Stimulated activated CD8-positive, alpha-beta memory T cell treated with anti-CD3 and anti-CD28 coated beads, Interleukin-7, amount 100 ng/mL, for 1 hour (primary cell): ENCODE measurements at places on chromosomes 1 and 21.

GRCh38 chr1:63878932-63879331 lies 105.1 kb downstream of the ROR1 start:
- DNase-seq = no peak

- DNase-seq = no peak
Observed at GRCh38 chr1:226606311-226607267, 58.0 kb downstream of the STUM start.

GRCh38 chr1:232816324-232816723 lies 11.1 kb downstream of the MAP10 start:
- no peak for DNase-seq

- DNase-seq = no peak
Observed at GRCh38 chr1:83897516-83897915, 101.4 kb downstream of the TTLL7 start.

- no peak for DNase-seq
Observed at GRCh38 chr1:167446966-167447365, 71.4 kb downstream of the CD247 start.

- DNase-seq = no peak
Observed at GRCh38 chr21:33968995-33969348, 53.4 kb upstream of the ATP5PO start.

DNA sequence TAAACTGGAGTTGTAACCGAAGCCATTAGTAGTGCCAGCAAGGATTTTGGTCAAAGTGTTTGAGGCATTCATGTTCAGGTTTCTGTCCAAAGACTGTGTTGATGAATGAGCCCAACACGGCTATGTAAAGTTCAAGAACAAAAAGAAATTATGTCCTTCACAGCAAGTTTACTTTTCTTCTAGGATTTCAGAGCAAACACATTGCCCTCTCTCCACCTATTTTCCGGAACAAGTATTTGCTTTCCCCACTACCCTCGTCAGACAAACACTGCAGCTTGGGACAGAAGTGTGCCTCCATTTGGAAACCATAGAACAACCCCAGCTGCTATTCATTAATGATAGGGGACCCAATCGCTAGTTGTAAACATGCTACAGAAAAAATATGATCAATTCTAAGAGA lies 151.4 kb upstream of the C1orf105 start:
- DNase-seq = no peak

DNA sequence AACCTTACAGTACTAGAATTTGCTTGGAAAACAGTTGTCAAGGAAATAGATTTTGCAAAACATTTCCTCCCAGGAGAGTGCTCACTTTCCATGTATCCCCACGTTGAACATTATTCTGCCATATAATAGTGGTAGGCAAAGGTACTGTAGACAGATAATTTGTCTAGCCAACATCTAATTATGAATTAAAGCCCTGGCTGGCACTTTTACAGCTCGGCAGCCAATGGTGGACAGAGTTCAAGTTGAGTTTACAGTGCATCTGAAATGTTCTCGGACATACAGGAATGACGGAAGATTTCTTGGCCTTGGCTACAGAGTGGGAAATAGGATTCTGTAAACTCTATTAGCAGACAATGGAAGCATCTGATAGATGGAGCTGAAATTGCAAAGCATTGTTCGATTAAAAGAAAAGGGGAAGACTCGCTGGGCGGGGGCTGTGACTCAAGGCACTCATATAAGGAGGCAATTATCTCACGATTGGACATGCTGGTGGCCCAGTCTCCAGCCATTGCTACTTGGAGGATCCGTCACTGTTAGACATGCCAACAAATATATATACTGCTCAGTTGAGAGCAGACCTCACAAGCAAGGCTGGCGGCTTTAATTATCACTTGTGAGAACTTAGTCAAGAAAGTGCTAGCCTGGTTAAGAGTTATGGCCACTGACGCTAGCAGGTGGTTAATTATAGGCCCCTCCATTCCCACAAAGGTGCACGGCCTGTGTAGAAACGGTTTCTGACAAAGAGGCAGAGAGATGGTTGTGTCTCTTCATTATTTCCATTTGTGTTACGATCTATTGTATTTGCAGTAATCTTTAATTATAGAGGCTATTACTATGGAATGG lies 48.0 kb downstream of the MAN1C1 start:
- no peak for DNase-seq

DNA sequence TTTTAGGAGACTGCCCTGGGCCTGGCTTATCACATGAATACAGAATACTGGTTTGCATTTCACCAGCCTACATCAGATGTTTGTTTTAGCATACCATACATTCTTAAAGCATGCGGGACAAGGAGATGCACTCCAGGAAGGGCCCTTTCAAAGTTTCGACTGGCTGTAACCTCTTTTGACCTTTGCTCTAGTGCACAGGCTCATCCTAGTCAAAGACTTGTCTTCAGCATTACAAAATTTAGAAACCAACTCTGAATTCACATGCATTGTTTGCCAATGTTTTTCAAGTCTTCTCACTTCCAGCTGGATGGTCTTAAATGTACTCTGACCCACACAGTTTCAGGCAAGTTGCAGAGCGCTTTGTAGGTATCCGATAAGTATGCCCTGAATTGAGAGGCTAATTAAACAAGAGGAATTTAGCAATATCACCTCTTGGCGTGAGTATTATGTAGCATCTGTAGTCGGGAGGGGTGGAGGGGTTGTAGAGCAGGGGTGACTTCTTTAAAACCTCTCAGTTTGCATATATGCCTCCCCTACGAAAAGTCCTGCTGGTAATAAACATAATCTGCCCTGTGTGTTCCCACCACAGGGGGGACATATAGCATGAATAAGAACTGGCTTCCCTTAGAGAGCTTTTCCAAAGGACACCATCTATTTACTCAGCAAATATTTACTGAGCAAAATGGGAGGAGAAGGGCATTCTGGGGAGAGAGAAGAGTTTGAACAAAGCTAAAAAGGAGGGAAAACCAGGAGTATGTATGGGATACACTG lies 24.4 kb upstream of the AHCYL1 start:
- no peak for DNase-seq

DNA sequence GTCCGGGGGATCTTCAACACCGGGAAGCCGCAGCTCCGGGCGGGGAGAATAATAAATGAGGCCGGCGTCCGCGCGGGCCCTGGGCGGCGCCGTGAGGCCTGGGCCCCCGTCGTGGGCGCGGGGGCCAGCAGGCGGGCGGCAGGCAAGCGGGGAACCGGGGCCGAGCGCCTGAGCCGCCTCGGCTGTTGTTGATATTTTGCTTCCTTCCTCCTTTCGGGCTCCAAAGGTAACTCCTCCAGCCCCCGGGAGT lies at the start of gene MEF2D:
TSS of gene MEF2D (minus strand) at position 233 of the 250 bp plus-strand sequence. CDS start 17,483 bp downstream, outside the sequence.
- no peak for DNase-seq

- DNase-seq = no peak
Observed at GRCh38 chr1:62962901-62963776, 179.2 kb downstream of the ATG4C start.

GRCh38 chr1:234597894-234598293 lies 12.1 kb downstream of the IRF2BP2 start:
- DNase-seq = no peak

GRCh38 chr1:155175281-155175926 lies 1.8 kb downstream of the TRIM46 start:
- no peak for DNase-seq

- DNase-seq = no peak
Observed at GRCh38 chr1:151187205-151187604, 2.8 kb downstream of the VPS72 start.

DNA sequence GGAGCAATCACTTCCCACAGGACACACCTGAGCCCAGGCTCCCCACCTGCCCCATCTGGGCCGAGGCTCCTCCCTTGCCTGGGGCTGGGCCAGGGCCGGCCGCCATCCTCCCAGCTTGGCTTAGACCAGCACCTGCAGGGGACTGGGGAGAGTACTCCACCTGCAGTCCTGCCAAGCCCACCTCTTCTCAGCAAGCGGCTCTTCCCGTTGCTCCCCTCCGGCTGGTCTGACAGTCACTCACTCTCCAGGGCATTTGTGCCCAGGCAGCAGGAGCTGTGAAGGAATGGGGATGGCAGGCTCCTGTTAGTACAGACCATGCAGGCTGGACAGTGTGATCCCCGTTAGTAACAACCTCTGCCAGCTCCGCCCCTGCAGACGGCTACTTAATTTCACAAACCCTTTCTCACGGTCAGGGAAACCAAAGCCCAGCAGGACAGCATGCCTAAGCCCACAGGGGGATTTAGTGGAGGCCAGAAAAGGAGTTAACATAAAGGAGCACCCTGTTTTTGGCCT lies at the start of gene FYB2:
TSS of gene FYB2 (minus strand) at position 18 of the 513 bp plus-strand sequence. CDS start 114 bp downstream, outside the sequence.
- no peak for DNase-seq

DNA sequence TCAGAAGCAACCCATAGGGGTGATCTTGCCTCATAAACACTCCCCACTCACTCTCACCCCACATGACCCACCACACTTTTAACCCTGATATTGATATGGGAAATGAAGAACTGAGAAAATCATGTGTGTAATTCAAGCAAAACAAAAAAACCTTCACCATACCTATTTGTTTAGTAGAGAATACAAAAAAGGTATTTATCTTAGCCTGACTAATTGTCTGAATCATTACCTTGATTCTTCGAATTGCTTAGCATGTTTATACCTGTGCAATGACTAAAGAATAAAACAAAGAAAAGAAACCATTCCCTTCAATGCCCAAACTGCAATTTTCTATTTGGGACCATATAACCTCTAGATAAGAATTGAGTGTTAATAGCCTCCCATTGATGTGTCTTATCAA lies 1.8 kb downstream of the CLDN17 start:
- DNase-seq = no peak

- no peak for DNase-seq
Observed at GRCh38 chr1:62424411-62424810, 12.4 kb upstream of the USP1 start.

- DNase-seq = no peak
Observed at GRCh38 chr1:29033829-29034466, 89.8 kb downstream of the TMEM200B start.

DNA sequence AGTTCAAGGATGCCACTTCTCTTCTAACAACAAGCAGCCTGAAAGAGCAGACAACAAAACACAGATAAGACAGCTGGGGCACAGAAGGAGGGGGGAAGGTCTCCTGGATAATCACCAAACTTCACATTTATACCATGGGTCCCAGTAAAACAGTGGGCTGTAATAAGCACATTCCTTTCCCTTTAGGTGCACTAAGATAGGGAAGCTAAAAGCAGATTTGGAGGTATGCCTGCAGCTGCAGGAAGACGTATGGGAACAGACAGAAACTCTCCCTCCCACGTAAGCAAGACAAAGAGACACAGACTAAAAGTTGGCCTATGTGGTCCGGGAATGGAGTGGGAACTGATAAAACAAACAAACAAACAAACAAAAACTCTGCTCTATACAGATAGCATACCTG lies 612.1 kb downstream of the MRPL39 start:
- DNase-seq = no peak

DNA sequence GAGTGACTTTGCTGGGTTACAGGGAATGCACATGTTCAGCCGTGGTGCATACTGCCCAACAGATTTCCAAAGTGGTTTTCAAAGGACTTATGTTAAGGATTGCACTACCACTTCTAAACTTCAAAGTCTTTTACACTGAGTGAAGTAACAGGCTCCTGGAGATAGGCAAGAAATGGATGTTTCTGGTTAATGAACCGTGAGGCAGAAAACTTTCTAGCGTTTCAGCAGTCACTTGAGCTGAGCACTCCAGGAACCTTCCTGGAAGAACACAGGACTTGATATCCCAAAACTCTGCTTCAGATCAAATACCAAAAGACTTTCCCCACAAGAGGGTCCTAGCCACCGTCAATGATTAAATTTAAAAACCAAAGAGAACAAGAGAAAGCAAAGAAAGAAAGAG lies 74.3 kb upstream of the ATP1A1 start:
- DNase-seq = no peak

DNA sequence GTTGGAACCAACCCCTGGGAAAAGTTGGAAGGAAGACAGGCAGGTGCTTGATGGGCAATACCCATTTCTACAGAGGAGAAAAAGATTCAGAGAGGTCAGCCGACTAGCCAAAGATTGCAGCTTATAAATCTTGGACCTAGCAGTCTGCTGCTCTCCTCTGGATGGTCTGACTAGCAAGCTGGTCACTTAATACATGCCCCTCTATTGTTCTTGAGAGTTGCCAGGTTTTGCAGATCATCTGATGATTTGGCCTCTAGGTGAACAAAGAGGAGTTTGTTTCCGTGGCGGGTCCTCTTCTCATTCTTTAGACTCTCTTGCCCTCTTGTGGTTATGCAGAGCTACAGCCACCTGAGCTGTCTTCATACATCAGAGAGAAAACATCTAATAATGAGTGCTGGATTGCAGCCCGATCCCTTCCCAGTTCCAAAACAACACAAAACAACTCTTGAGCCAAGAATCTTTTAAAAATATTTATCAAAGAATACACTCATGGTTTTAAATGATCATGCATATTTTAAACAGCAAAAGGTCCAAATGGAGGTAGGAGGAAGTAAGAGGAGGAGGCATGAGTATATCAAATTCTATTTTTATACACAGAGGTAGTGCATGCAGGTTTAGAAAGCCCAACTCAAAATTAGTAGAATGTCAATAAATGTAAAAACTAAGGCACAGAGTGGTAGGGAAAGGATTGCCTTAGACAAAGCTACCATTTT lies 115.7 kb downstream of the SLC30A10 start:
- no peak for DNase-seq

GRCh38 chr1:159891275-159892157 lies 8.4 kb downstream of the CFAP45 start:
- DNase-seq = peak; percentile 53

DNA sequence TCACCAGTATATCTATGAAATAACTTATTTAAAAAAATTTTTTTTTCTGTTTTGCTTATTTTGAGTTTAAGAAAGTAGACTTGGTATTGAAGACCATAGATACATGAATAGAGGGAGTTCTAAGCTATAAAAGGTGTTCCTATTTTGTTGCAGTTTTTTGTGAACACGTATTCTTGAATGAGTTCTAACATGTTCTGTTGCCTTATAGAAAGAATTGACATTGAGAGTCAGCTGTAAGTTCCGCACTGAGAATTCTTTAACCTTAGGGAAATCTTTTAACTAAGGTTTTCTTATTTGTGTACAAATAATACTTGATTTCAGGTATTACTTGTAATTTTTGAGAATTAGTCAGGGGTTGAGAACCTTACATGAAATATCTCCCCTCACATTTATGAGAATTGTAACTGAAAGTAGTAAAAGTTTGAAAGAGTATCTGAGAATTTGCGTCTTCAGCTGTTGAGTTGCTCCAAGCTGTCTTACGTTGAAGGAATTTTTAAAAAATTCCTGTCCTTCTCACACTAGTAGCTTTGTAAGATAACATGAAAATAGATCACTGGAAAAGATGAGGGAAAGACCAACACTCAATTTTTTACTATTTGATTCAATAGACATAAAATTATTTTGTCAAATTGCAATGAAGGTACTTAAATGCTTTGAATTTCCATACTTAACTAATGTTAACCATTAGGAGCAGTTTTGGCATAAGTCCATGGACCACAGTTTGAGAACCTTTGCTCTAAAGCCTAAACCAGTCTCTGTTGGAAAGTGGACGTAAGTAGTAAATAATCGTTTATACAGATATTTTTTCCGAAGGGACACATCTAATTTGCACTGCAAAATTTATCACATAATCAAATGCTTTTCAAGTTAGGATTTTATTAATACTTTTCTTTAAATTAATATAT lies 3.8 kb downstream of the DR1 start:
- no peak for DNase-seq

GRCh38 chr1:51234721-51235425 lies 1.2 kb upstream of the RNF11 start:
- peak; percentile 9 for DNase-seq

- no peak for DNase-seq
Observed at GRCh38 chr21:44405948-44406872, 49.1 kb upstream of the LRRC3 start.
